Hindlimb muscle (tissue), 1 donor: ENCODE measurements at places on chromosomes 5 and 9.

- no peak for DNase-seq
Measured at GRCh38 chr9:135555203-135555602, 6.4 kb upstream of the PAEP start.

DNA sequence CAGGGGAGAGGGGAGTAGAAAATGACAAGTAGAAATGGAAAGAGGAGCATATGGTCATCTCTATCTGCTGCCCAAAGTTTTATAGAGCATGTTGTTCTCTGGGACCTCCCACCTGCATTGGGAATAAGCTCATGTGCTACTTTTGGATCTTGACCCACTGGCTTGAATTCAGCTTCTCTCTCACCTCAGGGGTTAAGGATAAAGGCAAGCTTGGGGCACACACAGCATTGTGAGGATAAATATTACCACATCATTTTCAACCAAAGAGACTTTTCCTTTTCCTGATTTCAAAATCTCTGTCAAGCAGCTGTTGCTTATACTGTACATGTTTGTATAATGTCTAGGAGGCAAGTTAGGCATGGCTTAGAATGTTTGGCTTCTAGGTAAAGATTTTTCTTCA, 16.6 kb downstream of the ATP10B start:
- no peak for DNase-seq

DNA sequence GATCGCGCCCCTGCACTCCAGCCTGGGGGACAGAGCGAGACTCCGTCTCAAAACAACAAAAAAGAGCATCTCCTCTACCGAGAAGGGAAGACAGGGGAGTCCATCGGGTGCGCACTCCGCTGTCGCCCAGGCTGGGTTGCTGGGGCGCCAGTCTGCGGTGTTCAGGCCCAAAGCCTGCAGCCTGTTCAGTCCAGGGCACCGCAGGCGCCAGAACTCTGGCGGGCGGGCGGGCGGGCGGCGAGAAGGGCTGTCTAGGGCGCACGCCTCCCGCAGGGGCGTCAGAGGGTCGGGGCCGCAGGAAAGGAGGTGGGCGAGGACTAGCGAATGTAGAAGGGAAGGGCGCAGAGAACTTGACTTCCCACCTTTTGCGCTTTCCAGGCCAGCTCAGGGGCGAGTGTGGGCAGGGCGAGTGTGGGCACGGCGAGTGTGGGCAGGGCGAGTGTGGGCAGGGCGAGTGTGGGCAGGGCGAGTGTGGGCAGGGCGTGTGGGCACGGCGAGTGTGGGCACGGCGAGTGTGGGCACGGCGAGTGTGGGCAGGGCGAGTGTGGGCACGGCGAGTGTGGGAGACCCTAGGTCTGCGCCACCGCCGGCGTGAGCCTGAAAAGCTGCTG, 10.5 kb downstream of the PROP1 start:
- DNase-seq, result no peak

- no peak for DNase-seq
Measured at GRCh38 chr9:83166372-83166771, 103.4 kb upstream of the RASEF start.

- DNase-seq, result no peak
Measured at GRCh38 chr5:113526421-113526820, 12.9 kb downstream of the YTHDC2 start.
